Activated CD8-positive, alpha-beta T cell treated with anti-CD3 and anti-CD28 coated beads for 36 hours (primary cell): ENCODE measurements at places on chromosomes 2 and 18. TPM values are rescaled to one million over a fixed set of nuclear protein-coding genes. Genes with fewer than 3 reads are reported as not detected.

The CAPN14 gene
- total RNA-seq, result 0.59 TPM

The ALPI gene
- total RNA-seq, result not detected

DNA sequence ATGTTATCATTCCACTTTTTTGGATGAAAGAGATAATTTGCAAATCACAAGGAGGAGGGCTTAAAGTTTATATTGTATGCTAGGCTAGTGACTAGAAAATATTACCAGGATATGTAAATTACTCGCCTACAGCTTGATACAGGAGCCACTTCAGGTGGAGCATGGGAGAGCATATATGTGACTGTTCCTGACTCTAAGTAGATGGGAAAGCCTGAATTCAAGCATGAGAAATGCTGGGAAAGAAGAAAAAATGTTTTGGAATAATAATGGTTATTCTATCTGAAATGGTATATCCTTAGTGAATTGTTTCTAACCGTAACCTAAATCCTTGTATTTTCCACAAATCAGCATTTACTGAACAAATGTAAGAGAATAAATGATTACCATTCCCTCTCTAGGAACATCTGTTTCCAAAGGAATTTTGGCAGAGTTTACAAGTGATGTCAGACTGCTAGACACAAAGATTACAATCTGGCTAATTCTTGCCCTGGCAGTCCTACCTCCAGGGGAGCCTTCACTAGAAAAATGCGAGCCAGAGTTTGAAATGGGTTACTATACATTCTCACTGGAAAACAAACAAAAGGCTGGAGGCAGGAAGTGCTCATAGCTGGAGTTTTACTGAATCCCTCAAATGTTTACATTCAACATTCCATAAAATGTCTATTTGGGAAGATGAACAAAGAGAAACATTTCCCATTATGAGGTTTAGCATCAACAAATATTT is 129.4 kb upstream of the MAPRE2 start:
- DNase-seq, result no peak

The RAB6C gene
- total RNA-seq, result not detected

The OBSL1 gene
- 1.3 TPM for total RNA-seq

DNA sequence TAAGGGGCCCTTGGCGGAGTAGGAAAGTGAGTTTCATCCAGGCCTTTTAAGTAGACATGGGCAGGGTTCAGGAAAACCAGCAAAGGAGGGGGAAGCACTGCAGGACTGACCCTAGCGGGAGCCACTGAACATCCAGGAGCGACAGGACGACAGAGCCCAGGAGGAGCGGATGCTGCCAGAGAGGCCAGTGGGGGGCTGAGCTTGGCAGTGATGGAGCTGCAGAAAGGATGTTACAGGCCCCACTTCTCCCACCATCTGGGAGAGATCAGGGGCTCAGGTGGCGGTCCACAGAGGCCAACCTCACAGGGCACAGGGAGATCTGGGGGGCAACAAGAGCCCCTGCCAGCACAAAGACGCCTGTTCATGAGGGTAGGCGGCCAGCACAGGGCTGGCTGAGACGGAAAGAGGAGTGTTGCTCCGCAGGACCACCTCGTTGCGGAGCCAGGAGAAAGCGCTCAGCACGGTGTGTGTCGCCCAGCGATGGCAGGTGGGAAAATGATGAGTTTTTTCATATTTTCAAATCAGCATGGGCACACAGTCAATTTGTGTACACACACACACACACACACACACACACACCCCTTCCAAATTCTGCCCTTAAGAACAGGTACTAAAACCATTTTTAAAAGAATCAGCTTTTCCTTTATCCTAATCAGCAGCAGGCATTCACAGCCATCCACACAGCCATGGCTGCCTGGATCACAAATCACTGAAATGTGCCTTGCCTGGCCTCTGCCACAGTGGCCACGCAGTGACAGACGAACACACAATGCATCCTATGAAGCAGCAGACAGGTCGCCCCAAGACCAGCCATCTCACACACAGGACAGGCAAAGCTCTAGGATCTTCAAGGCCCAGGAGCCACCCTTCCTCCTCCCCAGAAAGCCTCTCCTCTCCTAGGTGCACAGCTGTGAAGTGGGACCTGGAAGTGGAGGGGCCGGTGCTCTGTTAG is 63.2 kb downstream of the NDUFA10 start:
- DNase-seq, result no peak

- no peak for DNase-seq
Observed at GRCh38 chr2:42916324-42916723, 123.9 kb upstream of the HAAO start.

DNA sequence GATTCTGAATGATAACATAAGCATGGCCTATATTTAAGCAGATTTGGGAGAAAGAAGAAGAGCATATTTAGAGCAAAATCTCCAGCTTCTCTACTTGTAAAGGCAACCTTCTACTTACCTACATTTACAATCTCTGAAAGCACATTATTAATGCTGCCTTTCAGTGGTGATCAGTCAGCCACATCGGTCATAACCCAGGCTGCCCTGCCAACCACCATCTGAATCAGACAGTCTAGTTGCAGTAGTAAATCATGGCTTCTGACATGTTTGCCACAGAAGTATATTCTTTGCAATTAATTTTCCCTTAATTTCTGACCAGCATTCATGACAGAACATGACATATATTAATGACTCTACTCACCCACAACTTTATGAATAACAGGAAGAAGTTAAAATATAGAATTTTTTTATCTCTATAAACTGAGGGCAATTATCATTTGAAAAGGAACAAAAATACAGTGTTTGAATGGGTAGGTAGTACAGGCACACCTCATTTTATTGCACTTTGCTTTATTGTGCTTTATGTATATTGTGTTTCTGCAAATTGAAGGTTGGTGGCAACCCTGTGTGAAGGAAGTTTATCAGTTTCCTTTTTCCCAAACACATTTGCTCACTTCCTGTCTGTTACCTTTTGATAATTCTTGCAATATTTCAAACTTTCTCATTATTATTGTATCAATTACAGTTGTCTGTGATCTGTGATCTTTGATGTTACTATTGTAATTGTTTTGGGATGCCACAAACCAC is 531.6 kb upstream of the CHAC2 start:
- no peak for DNase-seq

DNA sequence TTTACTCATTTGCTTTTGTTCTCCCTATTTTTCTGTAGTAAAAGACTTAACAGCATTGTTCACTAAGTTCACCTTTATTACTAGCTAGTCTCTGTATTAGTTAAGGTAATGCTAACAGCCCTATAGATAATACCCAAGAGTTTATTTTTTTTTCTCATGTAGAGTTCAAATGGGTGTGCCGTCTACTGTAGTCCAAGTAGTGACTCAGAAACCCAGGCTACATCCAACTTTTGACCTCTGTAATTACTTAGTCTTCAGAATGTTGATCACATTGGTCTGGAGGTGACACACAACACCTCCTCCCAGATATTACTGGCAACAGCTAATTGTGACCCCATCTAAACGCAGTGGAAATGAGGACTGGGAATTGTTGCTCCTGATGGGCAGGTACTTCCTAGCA is 7.7 kb downstream of the COQ10B start:
- no peak for DNase-seq

The SCYGR4 gene
- not detected for total RNA-seq

- DNase-seq, result no peak
Observed at GRCh38 chr2:236988690-236989624, 96.7 kb upstream of the COPS8 start.

- peak; percentile 81 for DNase-seq
Observed at GRCh38 chr2:109613922-109614714, at the start of the genes SEPTIN10 and SOWAHC. Gene SEPTIN10, minus strand, starts transcription at chr2:109613966. Its CDS starts 139 bp downstream, at chr2:109613827. Gene SOWAHC, plus strand, starts transcription at chr2:109614364. Its CDS starts 126 bp downstream, at chr2:109614490.

- peak; percentile 54 for DNase-seq
Observed at GRCh38 chr2:101820519-101820918, 123.0 kb downstream of the MAP4K4 start.

DNA sequence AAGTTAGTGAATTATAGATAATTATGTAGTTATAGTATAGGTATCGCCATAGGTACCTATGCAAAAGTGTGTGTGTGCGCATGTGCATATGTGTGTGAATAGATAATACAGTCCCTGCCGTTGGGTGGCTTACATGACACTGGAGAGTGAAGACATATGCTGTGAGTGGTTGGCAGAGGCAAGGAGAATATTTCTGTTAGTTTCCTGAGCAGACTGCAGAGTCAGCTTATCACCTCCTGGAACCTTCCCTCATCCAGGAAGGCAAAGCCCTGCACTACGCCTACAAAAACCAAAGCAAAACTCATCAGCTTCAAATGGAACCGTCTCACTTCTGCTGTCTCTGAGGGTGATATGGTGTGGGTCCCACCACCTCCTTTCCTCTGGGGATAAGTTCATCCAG is 181.9 kb downstream of the LRRTM1 start:
- no peak for DNase-seq

The MSH2 gene
- 56.9 TPM for total RNA-seq

The UGT1A3 gene
- not detected for total RNA-seq

The CDK5R2 gene
- total RNA-seq, result not detected

GRCh38 chr2:1607971-1608688 is 136.2 kb downstream of the PXDN start:
- no peak for DNase-seq

The LNPK gene
- total RNA-seq, result 44.7 TPM

DNA sequence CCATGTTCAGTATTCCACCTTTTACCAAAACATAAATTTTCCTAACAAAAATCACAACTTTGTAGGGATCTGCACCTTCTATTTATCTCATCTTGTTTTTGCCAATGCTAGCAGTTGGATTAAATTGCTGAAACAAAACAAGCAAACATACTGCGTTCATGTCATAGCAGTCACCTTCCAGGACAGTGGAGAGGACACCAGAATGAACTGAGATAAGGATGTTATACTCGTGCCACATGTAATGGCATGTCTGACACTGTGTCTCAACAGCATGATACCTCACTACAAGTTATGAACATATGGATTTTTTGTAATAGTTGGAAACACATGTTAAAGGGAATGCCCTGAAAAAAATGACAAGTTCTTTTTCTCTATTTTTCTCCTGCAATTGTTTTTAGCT is 245.3 kb downstream of the XIRP2 start:
- DNase-seq, result no peak

The LDLRAD4 gene
- total RNA-seq, result 38.5 TPM

The ATG4B gene
- 90.7 TPM for total RNA-seq
